ENCODE measurements at places on chromosomes 6 and 20.

GRCh38 chr20:32040142-32040953, 11.7 kb upstream of the HCK start:
- peak; percentile 51 for DNase-seq

DNA sequence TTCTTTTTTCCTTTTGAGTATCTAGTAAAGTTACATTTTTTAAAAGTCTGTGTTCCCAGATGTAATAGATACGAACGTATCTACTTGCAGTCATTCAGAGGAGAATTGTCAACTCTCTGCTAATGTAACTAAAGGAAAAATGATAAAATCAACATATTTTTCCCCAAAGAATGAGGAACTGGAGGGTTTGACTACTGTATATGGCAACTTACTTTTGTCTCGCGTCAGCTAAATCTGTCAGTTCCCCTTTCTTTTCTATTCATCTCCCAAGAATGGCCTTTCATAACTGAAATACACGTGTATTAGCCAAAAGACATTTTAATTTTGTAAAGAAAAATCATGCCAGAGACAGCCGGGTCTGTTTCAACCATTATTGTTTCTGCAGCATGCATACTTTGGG, 5.4 kb downstream of the EYA2 start:
- no peak for DNase-seq

- DNase-seq = no peak
Observed at GRCh38 chr6:166687070-166687878, 60.2 kb upstream of the RPS6KA2 start.

- no peak for DNase-seq
Observed at GRCh38 chr6:134347885-134348805, 30.2 kb upstream of the SGK1 start.

- no peak for DNase-seq
Observed at GRCh38 chr6:80254716-80255115, 148.2 kb downstream of the BCKDHB start.

- DNase-seq = peak; percentile 57
Observed at GRCh38 chr6:2448826-2449571, 203.6 kb upstream of the GMDS start.

DNA sequence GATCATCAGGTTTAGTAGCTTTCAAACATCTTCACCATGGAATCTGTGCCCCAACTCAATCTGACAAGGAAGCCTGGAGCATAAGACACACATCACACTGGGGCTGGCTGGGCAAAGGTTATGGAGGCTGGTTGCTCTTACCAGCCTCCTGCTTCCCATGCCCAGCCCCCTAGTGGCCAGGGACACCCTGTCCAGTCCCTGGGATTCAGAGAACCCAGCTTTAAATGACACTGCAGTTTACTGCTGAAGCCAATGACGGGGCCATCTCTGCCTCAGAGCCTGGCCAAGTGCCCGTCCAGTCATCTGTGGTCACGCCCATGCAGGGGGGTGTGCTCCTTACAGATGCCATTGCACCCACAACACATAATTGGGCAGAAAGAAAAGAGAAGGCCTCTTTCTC, 272.9 kb downstream of the SMOC2 start:
- DNase-seq = no peak

DNA sequence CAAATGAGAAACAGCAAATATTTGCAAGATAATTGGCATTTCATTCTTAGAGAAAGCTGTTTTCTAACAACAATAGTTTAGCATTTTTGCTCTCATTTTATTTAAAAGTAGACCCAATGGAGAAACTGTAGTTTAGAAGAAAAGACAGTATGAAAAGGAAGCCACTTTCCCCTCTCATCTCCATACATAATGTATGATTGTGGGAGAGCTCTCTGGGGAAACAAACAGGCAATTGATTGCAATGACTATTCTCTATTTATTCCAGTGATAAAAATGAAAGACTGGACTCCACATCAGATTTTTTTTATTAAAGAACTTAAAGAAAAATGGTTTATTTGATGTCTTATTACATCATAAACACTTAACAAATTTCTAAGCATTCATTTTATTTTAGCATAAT, 116.8 kb upstream of the SASH1 start:
- no peak for DNase-seq

DNA sequence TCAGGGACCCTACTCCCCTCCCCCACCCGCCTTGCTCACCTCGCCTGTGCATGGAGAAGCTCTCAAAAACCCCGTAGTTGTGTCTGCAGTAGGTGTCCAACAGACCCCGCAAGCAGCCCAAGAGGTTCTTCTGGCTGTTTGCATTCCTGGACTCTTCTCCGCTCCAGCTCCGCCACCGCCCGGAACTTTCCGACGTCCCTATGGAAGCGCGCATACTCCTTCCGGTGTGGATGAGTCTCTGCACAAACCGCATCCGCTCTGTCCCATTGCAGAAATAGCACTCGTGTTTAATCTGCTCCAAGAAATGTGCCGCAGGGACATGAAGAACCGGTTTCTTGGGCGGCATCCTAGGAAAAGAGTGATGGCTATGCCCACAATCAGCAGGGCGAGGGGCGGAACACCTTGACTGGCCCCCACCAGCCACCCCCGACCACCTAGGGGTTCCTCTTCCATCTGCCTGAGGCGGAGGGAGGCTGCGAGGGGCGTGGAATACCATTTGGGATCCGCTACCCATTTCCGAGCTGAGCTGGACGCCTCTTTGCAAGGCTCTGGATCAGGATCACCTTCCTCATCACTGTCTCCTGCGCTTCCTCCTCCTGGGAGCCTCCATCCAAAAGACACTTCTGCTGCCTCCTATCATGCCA, 20.2 kb downstream of the HLA-DRA start:
- no peak for DNase-seq

DNA sequence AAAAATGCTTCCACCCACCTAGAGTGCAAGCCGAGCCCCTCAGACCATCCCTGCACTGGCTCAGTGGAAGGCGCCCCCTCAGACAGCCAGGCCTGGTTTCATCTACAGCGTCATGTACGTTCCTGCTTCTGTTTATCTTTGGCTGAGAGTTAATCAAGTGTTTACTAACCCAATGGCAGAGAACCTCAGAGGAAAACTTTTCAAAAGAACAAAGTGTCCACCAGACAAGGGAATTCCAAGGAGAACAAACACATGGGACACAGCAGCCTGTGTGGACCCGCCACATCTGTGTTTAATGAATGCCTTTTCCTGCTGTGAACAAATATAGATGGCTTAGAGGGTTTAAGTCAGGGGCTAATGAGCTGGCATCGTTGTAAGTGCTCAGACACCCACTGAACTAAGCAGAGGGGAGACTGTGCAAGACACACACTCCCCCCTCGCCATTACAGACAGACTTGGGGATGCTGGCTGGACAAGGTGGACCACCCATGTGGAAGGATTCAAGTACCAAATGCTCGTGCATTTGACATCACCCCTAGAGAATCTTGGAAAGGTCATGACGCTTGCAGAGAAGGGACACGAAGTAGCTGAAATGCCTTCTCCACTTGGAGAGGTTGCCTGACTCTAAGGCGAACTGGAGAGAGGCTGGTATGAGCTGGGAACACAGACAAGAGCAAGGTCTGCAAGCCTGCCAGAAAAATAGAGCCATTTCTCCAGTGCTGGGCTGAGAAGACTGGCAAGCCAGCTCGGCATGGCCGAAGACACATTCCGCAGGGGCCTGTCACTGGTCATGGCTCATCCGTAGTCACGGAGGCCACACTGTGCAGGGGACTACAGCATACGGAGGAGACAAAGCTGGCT, 53.5 kb upstream of the NXT1 start:
- DNase-seq = no peak

DNA sequence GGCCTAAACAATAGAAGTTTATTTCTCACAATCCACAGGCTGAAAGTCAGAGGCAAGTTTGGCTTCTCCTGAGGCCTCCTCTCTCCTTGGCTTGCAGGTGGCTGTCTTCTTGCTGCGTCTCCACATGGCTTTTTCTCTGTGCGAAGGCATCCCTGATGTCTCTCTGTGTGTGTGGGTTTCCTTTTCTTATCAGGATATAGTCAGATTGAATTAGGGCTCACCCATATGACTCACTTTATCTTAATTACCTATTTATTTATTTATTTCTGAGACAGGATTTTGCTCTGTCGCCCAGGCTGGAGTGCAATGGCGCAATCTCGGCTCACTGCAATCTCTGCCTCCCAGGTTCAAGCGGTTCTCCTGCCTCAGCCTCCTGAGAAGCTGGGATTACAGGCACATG, 30.7 kb downstream of the LINC00237 start:
- DNase-seq = no peak

DNA sequence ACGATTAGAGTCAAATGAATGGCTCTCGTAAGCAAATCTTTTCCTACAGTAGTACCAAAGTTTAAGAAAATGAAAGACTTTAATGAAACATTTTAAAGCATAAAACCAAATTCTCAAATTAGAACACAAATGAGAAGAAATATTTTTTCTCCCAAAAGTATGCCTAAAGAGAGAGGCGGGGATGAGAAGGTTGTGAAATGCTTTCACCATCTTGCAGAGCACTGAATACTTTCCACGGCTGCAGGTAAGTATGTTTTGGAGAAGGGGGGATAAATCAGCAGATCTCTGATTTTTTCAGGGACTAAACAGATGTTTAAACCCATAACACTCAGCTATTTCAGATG, 277.1 kb downstream of the ADGB start:
- no peak for DNase-seq

DNA sequence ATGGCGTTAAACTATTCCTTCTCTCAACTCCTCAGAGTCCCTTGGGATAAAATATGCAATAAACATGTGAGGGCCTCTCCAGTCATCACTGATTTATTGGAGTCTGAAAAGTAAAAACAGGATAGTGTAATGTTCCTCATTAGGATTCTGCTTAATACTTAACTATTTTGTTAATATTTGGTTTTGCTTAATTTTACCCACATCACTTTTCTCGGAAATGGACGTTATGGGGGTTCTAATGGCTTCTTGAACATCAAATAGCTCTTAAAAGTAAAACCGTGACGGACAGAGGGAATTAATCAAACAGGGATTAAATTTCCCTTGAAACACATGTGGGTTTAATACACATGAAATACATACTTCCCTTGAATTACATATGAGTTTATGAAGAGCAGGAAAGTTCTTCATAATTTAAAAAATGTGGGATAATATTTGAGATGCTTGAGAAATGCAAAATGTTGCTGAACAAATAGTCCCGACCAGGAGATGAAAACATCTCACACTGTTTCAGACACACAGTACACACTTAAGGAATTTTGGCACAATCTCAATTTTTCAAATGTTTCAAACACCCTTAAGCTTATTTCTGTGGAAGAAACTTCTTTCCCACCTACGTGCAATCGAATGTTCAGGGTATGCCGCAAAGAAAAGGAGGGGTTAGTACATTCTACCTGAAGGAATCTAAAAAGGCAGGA, 38.4 kb upstream of the EIF2S2 start:
- DNase-seq = no peak

- no peak for DNase-seq
Observed at GRCh38 chr20:23138682-23139081, 52.6 kb upstream of the CD93 start.

DNA sequence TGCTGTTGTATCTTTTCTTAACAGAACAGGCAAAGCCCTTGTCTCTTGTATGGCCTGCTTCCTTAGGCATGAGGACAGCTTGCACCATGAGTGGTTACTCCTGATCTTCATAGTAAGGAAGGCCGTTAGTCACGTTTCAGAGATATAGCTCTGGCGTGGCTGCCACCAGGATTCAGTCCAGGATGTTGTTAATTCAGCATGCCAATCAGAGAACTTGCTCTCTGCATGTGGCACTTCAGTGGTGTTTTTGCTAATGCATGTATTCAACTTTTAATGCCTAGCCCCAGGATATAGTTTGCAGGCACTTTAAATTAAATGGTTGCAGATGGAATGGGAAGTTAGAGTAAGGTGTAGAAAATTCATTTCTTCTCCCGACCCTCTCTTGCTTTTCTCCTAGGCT, 20.0 kb downstream of the ARFGEF2 start:
- no peak for DNase-seq

DNA sequence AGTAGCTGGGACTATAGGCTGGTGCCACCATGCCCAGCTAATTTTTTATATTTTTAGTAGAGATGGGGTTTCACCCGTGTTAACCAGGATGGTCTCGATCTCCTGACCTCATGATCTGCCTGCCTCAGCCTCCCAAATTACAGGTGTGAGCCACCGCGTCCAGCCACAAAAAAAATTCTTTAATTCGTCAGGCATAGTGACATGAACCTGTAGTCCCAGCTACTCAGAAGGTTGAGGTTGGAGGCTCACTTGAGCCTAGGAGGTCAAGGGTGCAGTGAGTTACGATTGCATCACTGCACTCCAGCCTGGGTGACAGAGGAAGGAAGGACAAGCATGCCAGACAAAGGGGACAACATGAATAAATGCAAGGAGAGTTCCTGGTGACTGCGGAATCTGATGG, 19.5 kb upstream of the ASXL1 start:
- no peak for DNase-seq

GRCh38 chr6:17091122-17091521, 10.7 kb upstream of the STMND1 start:
- no peak for DNase-seq

DNA sequence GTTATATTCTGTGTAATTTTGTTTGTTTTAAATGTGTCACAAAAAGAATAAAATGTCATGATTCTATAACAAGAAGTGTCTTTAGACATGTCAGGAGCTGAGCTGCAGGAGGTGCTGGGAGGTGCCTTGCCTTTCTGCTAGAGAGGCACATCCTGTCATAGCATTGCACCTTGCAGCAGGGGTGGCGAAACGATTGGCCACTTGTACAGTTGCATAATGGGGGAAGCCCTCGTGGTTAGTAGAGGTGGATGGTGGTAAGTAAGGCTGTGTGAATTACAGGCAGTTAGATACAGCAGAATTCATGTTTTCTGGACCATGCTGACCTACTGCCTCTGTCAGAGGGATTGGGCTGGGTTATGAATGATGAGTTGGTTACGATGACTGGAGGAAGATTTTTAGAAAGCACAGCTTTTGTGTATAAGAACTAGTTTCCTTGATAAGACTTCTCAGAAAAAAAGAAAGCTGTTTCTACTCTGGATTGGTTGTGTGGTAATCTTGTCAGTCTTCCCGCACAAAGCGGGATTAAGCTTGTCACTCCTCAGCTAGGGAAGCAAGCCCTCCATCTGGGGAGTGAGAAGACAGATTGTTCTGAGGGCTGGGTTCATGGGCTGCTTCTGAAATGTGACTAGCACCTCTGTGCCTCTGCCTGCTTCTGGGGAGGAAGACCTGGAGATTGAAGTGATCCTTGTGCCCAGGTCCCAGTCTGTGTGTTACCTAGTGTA, 74.9 kb downstream of the FOXO3 start:
- no peak for DNase-seq

DNA sequence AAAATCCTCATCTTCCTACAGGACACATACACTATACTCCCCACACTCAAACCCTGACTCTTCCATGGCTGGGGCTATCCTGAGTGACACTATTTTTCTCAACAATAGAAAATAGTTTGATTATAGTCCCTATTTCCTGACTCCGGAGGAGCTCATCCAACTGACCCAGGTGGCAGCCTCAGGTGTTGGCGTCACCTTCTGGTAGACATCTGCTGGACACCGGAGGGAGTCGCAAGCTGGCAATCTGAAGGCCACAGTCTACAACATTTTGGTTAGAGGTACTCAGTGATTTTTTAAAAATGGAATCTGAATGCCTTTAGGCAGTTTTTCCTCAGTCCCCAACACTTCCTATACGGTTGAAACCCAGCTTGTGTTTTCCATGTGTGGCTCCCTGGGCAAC, 32.2 kb upstream of the OCSTAMP start:
- no peak for DNase-seq

GRCh38 chr20:22795433-22795832, 211.1 kb upstream of the FOXA2 start:
- DNase-seq = no peak

All from DMS153 (cell line).